H7 (cell line): ENCODE measurements at places on chromosomes 5 and 9.

GRCh38 chr5:100423330-100423729 lies 111.8 kb upstream of the FAM174A start:
- no peak for DNase-seq

DNA sequence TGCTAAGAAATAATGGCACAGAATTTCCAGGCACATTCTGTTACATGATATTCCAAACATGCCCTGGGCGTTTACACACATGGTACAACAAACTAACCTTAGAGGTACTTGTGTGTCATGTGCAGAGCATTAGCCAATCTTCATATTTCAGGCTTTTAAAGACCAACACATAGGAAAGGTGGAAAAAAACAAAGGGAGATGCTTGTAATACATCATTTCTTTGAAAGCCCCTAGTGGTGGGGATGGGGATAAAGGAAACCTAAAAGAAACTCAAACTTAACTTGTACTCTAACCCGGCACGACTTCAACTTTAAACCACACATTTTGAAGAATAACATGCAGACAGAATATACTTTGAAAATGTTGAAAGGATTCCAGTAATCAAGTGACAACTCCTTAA lies 133.6 kb downstream of the PTPRD start:
- DNase-seq = peak; percentile 7

DNA sequence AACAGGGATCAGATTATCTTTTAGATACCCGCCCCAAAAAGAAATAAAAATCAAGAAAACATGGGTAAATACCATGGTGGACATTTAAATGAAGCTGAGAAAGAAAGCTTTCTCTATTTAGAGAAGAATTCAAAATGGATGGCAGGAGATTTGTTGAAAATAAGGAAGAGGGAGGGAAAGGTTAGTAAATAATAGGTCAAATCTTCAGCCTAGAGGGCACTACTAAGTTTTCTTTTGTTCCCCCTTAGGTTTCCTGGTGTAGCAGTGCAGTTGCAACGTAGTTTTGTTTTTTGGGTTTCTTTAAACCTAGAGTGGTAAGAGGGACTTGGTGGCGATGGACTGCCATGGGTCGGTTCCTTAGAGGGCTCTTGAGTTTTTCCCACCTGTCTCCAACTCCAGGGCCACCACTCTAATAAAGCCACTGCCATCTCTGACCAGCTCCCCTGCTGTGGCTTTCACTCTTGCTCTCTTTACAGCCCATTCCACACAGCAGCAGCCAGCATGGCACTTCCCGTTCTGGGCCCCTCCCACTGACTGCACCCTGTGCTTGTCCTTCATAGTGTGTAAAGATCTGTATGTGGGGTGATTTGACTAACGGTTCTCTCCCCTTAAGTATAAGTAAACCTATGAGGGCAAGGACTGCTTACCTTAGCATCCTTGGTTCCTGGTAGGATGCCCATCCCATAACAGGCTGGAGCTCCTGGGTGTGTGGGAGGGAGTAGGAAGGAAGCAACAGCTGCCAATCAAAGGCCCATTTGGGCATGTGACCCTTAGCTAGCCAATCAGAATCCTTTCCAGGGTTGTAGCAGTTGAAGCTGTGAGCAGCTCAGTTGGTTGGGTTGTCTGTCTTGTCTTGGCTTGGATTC lies 118.3 kb downstream of the SLC1A3 start:
- DNase-seq = peak; percentile 65

GRCh38 chr5:78041805-78042204 lies 252.7 kb downstream of the AP3B1 start:
- DNase-seq = no peak

GRCh38 chr9:103799959-103800358 lies 294.1 kb upstream of the SMC2 start:
- DNase-seq = no peak

- no peak for DNase-seq
Measured at GRCh38 chr9:136697821-136698526, 10.7 kb upstream of the AGPAT2 start.

DNA sequence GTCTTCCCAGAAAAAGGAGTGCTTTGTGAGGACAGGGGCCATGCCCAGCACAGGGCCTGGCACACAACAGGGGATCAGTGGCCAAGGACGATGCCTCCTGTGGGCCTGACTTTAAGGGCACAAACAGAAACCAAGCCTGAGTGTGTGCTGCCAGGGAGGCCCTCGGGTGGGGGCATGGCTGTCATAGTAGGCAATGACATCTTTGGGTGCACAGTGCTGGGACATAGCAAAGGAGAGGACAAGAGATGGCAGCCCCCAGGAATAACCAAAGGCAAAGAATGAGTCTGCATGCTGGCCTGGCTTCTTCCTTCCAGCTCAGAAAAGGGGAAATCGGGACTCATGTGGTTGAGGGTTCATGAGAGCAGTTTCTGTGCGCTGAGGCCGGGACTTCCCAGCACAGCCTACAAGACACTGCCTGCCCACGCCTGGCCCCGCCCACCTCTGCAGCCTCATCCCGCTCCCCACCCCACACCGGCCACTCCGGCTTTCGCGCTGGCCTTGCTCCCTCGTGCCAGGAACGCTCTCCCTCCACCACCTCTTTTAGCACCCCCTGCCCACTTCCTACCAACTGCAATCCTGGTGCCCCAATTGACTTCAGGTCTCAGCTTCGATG lies 13.8 kb upstream of the LHX2 start:
- DNase-seq = peak; percentile 77

GRCh38 chr5:139707445-139708003 lies 59.4 kb downstream of the CXXC5 start:
- DNase-seq = no peak

GRCh38 chr5:612498-613424 lies 621 bp downstream of the CEP72 start:
- peak; percentile 76 for DNase-seq

DNA sequence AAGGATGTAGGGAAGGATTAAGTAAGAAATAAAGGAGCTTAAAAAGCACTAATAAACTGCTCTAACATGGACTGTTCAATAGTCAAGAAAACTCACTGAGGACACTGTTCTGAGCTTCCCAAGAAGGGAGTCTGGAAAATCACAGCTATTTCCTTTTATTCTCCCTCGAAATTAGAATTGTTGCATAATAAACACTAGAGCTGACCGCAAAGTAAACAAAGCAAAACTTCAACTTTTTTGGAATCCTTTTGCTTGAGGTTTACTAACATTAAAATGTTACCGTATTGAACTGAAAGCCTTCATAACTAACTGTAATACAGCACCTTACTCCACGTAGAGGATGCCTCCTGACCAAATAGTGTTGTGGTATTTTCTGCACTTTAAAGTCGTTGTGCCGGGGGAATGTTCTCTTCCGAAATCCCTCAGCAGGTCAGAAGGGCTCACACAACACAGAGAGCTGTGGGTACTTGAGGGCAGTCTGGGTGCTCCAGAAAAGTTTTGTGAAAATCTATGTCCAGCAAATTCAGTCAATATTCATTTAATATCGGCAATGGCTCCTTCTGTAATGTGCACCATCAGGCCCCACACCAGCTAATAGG lies 59.2 kb downstream of the TTLL11 start:
- DNase-seq = no peak

- no peak for DNase-seq
Measured at GRCh38 chr5:74020503-74020902, 394.5 kb downstream of the ARHGEF28 start.

GRCh38 chr5:26121338-26121737 lies 917.0 kb downstream of the CDH9 start:
- no peak for DNase-seq

GRCh38 chr5:20340126-20340525 lies 352.1 kb upstream of the CDH18 start:
- no peak for DNase-seq
